ENCODE measurements at places on chromosomes 12 and 14.

GRCh38 chr12:5453466-5453865 is 21.6 kb downstream of the NTF3 start:
- DNase-seq: no peak

GRCh38 chr12:131699434-131699833 is 11.5 kb upstream of the SFSWAP start:
- DNase-seq: no peak

DNA sequence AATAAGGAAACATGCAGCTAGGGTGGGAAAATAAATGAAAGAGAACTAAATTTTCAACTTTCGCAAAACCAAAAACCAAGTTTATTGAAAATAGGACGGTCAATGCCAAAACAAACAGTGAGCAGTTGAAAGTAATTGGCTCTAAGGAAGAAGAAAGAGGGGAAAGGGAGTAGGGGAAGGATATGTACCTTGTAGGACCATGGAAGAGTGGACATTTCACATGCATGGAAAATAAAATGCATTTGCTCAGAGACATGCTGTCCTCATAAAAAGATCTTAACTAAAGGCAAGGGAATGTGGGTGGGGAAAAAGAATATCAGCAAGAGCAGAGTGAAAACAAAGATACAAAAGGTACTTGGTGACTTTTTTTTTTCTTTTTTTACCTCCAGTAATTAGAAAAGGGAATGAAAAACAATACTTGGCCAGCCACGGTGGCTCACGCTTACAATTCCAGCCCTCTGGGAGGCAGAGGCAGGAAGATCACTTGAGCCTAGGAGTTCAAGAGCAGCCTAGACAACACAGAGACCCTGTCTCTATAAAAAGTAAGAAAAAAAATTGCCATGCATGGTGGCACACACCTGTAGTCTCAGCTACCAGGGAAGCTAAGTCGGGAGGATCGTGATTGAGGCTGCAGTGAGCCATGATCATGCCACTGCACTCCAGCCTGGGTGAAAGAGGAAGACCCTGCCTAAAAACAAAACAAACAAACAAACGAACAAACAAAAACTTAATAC is 6.6 kb downstream of the TXNDC16 start:
- no peak for DNase-seq

GRCh38 chr12:56258820-56259183 is 618 bp upstream of the ANKRD52 start:
- no peak for DNase-seq

DNA sequence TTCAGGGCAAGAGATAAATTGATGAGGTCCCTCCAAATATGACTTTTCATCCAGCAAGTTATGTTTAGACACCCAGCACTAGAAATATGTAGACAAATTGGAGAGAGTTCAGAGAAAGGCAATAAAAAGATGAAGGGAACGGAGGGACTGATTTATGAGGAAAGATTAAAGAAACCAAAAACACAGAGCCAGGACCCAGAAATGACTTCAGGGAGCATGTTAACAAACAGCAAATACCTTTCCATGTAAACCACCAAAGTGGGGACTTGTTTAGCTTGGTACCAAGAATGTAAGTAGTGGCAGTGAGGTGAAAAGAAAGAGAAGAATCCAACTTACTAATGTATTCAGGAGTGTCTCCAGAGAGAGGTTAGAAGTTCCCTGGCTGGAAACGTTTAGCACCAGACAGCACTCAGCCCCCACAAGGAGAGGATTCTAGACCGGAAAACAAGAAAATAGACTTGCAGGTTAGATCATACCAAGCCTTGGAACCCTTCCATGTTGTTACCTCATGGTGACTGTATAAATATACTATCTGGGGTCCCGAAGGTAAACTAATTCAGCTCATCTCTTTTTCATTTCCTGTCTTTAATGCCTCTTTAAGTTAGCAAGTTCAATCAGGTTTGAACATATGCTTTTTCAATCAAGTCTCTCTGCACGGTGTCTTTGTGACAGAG is 79.2 kb downstream of the TBC1D30 start:
- no peak for DNase-seq

DNA sequence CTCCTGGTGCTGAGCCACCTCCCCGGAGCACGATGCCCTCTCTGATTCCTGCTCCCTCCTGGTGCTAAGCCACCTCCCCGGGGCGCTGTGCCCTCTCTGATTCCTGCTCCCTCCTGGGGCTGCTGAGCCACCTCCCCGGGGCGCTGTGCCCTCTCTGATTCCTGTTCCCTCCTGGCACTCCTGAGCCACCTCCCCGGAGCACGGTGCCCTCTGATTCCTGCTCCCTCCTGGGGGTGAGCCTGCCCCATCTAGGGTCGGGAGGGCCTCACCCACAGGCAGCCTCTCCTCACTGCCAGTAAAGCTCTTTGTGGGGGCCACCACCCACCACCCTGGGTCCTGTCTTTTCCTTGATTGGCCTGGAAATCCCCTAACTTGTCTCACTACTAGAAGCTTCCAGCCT is 327.6 kb upstream of the SFSWAP start:
- no peak for DNase-seq

GRCh38 chr12:53169644-53170043 is 10.9 kb upstream of the ZNF740 start:
- no peak for DNase-seq

GRCh38 chr12:1611803-1612572 is 17.0 kb upstream of the WNT5B start:
- DNase-seq: no peak

DNA sequence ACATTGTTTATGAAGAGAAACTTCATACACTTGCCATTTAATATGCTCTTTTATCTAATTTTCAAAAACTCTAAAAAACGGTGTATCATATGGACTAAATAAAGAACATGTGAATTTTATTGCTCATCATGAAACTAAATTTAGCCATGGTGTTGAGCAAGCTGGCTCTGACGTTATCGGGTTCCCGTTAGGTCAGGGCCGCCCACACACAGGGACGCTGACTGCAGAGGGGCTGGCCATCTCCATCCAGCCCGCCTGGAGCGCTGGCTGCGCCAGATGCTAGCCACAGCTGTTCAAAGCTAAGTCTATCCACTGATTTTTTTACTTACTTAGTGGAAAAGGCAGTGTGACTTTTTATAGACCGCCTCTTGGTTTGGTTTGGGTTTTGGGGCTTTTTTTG is 36.5 kb upstream of the DYNC1H1 start:
- DNase-seq: no peak

DNA sequence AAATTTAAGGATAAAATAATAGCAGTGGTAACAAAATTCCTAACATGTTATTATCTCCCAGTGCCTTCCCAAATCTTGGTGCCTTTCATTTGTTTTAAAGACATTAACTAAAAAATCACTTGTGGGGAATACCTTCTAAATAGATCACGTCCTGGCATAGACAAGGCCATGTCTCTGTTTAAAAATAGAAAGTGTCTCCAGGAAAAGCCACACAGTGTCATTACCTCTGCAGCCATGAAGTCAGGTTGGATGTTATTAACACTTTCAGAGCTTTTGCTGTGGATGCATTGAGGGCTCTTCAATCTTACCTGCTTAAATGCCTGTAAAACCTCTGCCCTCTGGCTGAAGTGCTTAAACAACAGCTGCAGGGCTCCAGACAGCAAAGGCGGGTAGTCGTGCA is 211.1 kb downstream of the ITPR2 start:
- no peak for DNase-seq

DNA sequence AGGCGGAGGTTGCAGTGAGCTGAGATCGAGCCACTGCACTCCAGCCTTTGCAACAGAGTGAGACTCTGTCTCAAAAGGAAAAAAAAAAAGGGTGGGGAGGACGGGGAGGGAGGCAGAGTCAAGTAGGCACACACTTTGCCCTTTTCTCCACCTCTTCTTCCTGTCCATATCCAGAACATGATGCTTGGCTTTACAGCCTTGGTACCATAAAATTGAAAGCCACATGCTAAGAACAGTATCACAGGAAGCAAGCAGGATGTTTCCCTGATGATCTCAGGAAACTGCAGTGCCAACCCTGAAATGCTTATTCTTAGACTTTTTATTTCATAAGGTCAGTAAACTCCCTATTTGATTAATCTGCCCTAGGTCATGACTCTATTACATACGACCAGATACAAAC is 32.5 kb upstream of the YAF2 start:
- DNase-seq: no peak

- DNase-seq: no peak
Observed at GRCh38 chr12:28777603-28778365, 371.3 kb upstream of the FAR2 start.

DNA sequence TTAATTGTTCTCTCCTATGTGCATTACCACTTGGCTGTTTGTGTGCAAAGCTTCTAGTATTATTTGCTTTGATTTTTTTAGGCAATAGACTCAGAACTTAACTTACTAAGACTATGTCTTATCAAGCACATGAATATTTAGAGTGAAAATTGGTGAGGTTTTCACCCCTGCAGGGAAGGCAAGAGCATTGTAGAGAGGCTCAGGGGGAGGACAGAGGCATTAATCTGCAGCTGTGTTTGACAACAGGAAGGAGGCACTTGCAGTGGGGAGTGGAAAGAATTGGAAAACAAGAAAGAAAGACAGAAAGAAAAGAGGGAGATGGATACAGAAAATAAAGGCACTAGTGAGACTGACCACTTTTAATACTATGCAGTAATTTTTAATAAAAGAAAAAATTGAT is 431.6 kb downstream of the PDZRN4 start:
- no peak for DNase-seq

DNA sequence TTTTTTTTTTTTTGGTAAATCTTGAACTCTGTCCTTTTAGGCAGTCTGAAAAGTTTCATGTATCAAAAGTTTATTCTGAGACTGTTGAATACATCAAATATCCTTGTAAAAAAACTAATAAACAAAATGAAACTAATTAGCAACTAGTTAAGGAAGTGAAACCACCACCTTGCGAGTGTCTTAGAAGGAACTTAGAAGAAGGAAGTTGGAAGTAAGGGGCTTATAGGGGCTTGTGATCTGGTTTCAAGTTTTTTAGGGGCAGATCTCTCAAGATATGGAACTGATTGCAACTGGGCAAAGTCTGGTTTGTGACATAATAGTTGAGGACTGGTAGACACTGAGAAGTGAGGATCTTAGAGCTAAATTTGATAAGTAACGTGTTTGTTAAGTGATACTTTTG is 748.8 kb downstream of the C12orf50 start:
- no peak for DNase-seq

DNA sequence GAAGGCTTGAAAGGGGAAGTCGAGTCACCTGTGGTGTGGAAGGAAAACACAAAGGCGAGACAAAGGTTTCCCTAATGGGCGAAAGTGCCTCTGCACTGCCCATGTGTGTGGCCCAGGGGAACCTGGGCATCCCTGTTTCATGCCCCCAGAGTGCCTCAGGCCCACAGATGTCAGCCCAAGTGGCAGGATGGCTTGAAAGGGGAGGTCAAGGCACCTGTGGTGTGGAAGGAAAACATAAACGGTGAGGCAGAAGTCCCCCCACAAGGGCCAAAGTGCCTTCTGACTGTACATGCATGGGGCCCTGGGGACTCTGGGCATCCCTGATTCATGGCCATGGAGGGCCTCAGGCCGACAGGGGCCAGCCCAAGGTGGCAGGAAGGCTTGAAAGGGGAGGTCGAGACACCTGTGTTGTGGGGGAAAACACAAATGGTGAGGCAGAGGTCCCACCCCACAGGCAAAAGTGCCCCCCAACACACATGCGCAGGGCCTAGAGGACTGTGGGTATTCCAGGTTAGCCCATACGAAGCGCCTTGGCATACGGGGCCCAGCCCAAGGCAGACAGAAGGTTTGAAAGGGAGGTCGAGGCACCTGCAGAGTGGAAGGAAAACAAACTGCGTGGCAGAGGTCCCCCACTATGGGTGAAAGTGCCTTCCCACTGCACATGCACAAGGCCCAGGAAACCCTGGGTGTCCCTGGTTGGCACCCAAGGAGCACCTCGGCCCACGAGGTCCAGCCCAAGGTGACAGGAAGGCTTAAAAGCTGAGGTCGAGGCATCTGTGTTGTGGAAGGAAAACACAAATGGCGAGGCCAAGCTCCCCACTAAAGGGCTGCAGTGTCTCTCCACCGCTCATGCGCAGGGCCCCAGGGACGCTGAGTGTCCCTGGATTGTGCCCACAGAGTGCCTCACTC is 382.3 kb downstream of the ALG10 start:
- DNase-seq: no peak

- peak; percentile 82 for DNase-seq
Observed at GRCh38 chr14:105974902-105975301, 448.5 kb downstream of the TMEM121 start.

GRCh38 chr12:104669851-104670337 is 213.1 kb downstream of the CHST11 start:
- no peak for DNase-seq

DNA sequence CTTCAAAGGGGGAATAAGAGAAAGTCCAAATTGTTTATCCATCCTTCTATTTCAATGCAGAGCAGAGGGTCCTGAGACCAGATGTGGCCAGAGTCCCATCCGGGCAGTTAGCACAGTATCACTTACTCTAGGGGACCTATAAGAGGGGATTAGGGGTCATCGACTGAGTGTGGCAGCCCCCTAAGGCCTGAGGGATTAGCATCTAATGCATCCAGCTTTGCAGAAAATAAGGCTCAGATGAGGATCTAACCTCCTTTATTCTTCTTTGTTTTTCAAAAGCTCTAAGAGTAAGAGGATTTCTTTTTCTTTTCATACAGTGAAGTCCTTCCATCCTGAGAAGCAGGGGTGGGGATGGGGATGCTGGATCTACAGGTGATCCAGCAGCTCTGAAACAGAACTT is 43.5 kb downstream of the NEUROD4 start:
- no peak for DNase-seq

- no peak for DNase-seq
Observed at GRCh38 chr14:62943202-62943601, 102.1 kb downstream of the KCNH5 start.

GRCh38 chr12:81968421-81968820 is 209.3 kb upstream of the PPFIA2 start:
- no peak for DNase-seq

DNA sequence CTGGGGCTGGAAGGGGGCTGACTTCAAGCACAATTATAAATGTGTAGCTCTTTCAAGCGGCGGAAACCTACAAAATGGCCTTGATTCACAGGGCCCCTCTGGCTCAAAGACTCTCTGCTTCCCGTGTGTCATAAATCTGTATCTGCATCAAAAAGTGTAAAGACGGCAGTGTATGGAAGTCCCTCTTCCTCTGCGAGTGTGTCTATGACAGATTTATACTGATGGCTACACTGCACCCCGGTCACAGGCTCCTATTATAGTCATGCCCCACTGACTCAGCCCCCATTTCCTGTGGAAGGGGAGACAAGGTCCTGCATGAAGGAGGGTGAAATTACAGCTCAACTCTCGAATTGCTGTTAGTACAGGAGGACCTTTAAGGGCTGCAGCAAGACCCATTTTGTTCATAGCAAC is 68.6 kb downstream of the HMGA2 start:
- DNase-seq: no peak

DNA sequence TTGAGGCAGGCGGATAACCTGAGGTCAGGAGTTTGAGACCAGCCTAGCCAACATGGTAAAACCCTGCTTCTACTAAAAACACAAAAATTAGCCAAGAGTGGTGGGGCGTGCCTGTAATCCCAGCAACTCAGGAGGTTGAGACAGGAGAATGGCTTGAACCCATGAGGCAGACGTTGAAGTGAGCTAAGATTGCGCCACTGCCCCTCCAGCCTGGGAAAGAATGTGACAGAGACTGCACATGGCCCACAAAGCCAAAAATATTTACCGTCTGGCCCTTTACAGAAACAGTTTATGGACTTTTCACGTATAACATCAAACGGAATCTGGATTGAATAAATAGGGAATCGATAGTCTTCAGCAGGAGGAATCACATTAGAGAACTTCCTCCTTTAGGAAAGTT is 3.5 kb downstream of the RSRC2 start:
- DNase-seq: no peak

- no peak for DNase-seq
Observed at GRCh38 chr12:54641554-54641953, 6.6 kb downstream of the DCD start.
